RPMI8226 (cell line): ENCODE measurements at places on chromosomes 16 and 17.

GRCh38 chr17:59427996-59428395, 96.5 kb downstream of the YPEL2 start:
- DNase-seq = no peak

GRCh38 chr17:69331756-69332155, 4.8 kb upstream of the ABCA5 start:
- no peak for DNase-seq

DNA sequence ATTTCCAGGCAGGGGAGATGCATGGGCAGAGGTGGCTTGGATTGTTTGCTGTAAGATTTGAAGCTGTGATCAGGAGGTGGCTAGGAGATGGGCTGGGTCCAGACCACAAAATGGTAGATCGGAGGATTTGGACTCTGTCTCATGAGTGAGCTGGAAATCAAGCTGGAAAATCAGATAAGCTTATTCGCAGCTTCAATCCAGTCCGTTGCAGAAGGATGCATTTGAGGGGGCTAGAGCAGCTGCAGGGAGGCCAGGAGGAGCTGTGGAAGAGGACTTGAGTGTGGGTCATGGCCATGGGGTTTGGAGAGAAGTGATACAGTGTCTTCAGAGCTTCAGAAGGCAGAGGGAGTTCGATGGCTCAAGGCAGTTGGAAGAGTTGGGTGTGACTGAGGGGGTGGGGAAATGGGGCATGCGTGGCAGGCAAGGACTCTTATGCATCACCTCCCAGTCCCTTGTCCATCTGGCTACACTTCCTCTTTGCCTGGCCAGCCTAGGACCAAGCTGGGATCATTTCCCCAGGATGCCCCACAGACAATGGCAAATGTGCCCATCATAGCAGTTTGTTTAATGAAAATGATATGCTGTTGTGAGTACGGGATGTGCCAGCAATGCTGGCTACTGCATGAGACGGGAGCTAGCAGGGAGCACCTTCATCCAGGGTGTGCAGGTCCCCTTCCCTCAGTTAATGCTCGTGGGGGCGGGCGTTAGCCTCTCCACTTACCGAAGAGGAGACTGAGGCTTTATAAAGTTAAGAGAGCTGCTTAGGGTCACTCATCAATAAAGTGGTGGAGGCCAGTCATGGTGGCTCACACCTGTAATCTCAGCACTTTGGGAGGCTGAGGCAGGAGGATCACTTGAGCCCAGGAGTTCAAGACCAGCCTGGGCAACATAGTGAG, 20.6 kb downstream of the QPRT start:
- no peak for DNase-seq

GRCh38 chr16:20997147-20997546, 96.6 kb downstream of the LYRM1 start:
- DNase-seq = no peak

GRCh38 chr17:61808442-61808841, 54.9 kb downstream of the BRIP1 start:
- no peak for DNase-seq

DNA sequence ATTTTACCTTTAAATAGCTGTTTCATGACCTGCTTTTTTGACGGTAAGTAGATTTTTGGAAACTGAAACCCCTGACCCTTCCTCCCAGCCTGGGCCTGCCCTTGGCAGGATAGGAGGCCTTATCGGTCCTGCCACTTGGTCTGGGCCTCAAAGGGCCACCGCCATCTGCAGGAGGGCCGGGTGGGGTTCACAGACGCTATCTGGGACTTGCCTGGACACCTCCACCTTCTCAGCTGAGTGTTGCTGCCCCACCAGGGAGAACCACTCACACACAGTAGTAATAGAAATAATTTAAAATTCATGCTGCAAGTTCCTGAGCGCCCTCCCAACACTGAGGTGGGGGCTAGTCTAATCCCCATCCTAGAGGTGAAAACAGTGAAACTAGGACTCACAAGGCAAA, 4.6 kb upstream of the NPRL3 start:
- no peak for DNase-seq

DNA sequence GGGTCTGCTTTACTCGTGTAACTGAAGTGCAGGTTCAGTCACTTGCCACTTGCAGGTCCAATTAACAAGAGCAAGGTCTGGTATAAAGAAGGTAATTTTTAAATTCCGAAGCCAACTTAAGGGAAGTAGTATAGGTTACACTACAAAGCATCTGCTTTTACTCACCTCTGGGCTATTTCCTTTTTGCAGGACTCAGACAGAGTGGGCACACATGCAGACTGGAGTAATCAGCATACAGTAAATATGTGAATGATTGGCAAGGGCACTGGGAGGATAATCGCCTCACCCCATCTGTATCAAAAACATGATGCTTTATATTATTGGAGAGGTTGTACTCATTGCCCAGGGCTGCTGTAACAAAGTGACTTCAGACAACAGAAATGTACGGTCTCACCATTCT, 160.1 kb upstream of the CDH5 start:
- DNase-seq = no peak

GRCh38 chr16:81415751-81416150, 28.9 kb upstream of the CMIP start:
- no peak for DNase-seq
